H1 (cell line): ENCODE measurements at places on chromosomes 2 and 18.

GRCh38 chr2:65661980-65662653, 229.7 kb upstream of the SPRED2 start:
- no peak for DNase-seq

- no peak for DNase-seq
Observed at GRCh38 chr2:212015588-212015987, 523.0 kb downstream of the ERBB4 start.

DNA sequence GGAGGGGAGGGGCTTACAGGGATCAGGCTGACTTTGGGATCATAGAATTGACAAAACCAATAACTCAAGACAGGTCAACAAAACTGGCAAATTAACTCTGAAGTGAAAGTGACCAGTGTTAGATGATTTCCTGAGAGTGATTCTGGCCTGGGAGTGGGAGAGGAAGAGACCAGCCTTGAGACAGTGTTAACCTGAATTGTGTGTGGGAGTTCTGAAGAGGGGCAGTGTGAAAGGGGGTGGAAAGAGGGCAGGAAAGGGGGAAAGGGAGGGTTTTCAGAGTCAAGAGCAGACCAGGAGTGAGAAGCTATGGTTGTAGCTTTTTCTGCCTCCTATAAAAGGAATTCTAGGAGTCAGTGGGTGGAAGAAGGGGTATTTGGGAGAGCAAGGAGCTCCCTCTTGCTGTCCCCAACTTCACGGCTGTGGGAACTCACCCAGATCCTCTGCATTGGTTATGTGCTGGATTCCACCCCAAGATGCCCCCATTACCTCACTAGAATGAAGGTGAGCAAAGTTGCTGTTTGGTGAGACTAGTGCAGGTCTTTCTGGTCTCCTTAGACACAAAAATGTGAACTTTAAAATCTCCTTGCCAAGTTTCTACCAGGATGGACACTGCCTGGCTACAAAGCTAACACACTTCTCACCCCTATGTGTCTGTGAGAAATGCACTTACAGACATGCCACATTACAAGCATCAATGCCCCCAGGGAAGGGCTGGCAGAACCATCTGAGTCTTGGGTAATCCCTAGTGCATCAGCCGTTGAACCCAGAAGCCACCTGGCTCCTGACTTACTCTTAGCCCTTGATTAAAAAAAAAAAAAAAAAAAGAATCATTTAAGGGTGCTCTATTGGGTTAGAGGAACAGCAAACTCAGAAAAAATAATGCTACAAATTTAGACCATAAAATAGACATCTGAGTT, 61.6 kb downstream of the BMP10 start:
- DNase-seq = no peak

GRCh38 chr18:21598726-21599584, 1.5 kb downstream of the ESCO1 start:
- DNase-seq = no peak
